ENCODE measurements at places on chromosomes 3 and 15. TPM values are rescaled to one million over a fixed set of nuclear protein-coding genes. Genes with fewer than 3 reads are reported as not detected.
A peak's percentile ranks its signal among the peaks of the same experiment; 100 is the strongest.

ERC2 gene
- total RNA-seq: 16.1 TPM

- DNase-seq: no peak
These were observed 20.9 kb downstream of the PTPRG start for GRCh38 chr3:61582287-61582686.

- peak; percentile 90 for DNase-seq
These were observed 39.1 kb downstream of the KLF13 start for GRCh38 chr15:31365655-31366127.

- no peak for DNase-seq
These were observed 639 bp upstream of the POLR2M start for GRCh38 chr15:57705746-57706404.
